ENCODE measurements at places on chromosomes 5 and 9.

DNA sequence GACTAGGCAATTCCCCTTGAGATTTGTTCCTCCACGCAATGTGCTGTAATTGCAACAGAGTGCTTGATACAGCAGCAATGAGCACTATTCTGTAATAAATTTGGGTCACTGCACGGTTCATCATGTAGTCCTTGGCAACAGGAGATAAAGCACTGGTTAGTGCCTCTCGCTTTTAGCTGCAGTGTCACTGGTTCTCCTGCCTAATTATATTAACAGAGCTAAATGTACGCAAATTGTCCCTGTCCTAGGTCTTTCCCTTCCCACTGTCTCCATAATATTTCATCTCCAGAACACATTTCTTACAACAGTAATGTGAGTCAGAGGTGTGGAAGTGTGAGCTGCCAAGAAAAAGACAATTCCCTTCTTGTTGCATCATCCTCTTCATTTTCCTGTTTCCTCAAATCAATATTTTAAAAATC lies 553.1 kb downstream of the ZNF608 start:
- DNase-seq = no peak

DNA sequence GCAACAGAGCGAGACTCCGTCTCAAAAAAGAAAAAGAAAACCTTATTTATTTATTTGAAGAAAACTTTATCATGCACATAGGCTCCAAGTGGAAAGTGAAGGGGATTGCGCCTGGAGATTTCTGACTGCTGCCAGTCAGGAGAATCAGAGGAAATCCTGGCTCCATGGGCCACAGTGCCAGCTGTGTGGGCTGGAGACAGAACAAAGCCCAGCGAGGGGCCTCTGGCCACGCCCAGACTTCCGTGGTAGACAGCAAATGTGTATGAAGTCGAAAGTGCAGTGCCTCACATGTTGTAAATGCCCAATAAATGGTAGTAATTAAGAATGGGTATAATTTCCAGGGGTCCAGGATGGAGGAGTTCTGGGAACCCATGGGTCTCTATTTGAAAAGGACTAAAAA lies 75.8 kb upstream of the WWC1 start:
- DNase-seq = no peak

- DNase-seq = no peak
These were observed 2.2 kb downstream of the CACFD1 start for GRCh38 chr9:133461975-133462374.

DNA sequence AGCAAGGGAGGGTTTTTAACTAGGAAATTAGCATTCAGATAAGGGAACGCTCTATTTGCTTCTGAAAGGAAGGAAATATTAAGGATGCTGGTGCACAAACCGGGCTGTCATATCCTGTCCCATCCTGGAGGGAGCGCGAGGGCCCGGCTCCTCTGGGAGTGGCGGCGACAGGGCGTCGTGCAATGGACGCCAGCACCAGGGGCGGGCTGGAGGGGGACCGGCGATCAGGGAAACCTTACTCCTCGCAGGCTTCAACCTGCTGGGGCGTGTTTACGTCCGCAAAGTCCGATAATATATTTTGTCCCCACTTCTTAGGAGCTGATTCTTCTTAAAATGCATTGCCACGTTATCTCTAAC lies 197.1 kb upstream of the TBCA start:
- no peak for DNase-seq

DNA sequence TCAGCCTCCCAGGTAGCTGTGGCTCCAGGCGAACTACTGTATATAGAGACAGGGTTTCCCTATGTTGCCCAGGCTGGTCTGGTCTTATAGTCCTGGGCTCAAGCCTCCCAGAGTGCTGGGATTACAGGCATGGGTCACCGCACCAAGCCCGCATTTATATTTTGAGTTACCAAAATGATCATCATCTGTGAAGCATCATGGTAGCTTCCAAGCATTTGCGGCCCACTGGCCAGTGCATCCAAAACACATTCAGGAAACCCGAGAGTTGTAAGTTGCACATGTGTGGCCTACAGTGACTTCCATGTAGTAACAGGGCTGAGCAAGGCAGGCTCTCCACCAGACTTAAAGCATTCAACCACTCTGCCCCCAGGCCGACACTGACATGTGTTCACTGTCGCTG lies 2.3 kb downstream of the BRD3OS start:
- no peak for DNase-seq
